Activated CD4-positive, alpha-beta T cell treated with anti-CD3 and anti-CD28 coated beads for 36 hours (primary cell): ENCODE measurements at places on chromosomes 2 and 18. TPM values are rescaled to one million over a fixed set of nuclear protein-coding genes. Genes with fewer than 3 reads are reported as not detected.

Gene DAW1
- total RNA-seq: not detected

Gene GPR35
- total RNA-seq: 4.1 TPM

Gene SOCS6
- 2.1 TPM for total RNA-seq

Gene GNAL
- total RNA-seq: 0.07 TPM

Gene LYPD6B
- not detected for total RNA-seq

Gene RAB11FIP5
- total RNA-seq: 16.5 TPM

Gene MAB21L4
- total RNA-seq: not detected

Gene SP140
- total RNA-seq: 71.3 TPM

Gene TEX44
- not detected for total RNA-seq

Gene AOX1
- total RNA-seq: 0.82 TPM

Gene QPCT
- 0.51 TPM for total RNA-seq

Gene ASAP2
- 0.26 TPM for total RNA-seq

Gene PROKR1
- total RNA-seq: not detected

Gene CNGA3
- total RNA-seq: not detected

Gene R3HDM1
- 62.6 TPM for total RNA-seq
